Inflammatory macrophage treated with lipopolysaccharide for 4 hours (primary cell): ENCODE measurements at places on chromosomes 6 and 20.

DNA sequence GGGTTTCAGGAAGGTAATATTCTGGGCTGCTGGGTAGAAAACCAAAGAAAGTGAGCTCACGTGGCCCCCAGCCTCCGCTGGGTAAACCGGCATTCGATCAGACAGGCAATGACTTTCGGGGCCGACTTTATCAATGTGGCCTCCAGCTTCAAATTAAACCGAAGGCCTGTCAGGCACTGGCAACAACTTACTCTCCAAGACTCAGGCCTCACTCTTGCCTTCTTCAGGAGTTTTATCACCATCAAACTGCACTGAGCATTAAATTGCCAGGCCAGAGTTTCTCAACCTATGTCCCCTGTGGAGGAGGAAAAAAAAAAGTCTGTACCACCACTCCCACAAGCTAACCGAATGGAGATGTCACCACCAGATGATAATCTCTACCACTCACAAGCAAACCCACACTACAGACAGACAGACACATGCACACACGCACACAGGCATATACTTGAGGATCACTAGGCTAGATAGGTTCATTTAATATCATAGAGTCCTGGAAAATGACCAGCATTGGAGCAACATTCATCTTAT, 1.1 kb upstream of the MBOAT1 start:
- peak; percentile 39 for DNase-seq

- no peak for DNase-seq
Measured at GRCh38 chr6:31763619-31763940, 1.1 kb downstream of the SAPCD1 start.

DNA sequence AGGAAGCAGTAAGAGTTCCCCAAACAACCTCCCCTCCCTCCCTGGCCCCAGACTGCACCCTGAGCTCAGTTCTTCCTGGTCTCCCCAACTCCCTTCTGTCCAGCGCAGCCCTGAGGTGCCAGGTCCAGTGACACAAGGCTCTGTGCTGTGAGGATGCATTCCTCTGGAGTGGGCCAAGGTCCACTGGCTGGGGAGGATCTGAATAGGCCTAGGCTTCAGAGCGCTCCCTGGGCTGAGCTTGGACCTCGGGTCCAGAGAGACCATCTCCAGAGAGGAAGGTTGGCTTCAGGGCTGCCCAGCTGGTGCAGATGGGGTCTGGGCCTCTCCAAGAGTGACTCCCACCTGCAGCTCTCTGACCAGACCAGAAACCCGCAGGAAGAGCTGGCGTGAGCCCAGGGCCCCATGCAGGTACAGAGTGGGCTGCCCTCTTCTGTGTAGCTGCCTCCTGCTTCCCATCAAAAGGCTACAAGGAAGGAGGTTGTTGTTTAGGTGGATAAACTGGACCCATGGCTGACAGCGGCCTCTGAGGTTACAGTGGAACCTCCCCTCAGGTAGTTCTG, 52.3 kb upstream of the MLN start:
- DNase-seq: no peak

- DNase-seq: peak; percentile 81
Measured at GRCh38 chr6:142942805-142943227, 2.2 kb downstream of the HIVEP2 start.

DNA sequence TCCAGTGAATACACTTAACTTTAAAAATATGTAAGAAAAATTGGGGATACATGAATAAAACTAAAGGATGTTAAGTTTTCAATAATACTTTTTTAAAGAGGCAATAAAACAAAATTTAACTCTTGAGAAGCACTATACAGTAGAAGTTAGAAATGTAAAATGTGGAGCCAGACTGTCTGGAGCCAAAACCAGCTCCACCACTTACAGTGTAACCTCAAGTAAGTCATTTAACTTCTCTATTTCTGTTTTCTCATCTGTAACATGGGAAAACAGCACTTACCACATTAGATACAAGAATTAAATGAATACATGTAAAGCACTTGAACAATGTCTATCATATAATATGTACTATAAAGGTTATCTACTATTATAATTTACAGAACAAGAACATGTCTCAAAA, 6.7 kb downstream of the ATG5 start:
- peak; percentile 11 for DNase-seq

DNA sequence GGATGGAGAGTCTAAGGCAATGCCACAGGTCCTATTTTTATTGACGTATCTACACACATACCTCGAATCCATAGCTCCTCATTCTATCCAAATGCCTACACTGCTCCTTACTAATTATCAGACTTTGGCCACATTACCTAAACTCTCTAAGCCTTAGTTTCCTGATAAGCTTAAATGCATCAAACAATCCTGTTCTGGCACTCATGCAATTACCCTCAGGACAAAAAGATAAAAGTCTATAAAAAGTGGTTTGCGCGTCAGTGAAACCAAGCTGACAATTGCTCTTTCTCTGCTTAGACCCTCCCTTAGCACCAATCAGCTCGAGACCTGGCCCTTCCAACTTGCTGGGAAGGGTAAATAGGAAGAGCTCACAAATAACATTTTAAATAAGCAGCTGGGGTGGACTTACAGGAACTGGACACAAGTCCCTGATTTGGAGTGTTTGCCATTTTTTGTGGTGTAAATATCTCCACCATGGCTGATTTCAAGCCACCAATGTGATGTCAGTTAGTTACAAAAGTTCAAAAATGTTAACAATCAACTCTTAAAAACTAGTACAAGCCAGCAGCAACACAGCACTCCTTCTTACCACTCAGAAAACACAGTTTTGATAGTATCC, 7.2 kb upstream of the PLEKHG1 start:
- no peak for DNase-seq

DNA sequence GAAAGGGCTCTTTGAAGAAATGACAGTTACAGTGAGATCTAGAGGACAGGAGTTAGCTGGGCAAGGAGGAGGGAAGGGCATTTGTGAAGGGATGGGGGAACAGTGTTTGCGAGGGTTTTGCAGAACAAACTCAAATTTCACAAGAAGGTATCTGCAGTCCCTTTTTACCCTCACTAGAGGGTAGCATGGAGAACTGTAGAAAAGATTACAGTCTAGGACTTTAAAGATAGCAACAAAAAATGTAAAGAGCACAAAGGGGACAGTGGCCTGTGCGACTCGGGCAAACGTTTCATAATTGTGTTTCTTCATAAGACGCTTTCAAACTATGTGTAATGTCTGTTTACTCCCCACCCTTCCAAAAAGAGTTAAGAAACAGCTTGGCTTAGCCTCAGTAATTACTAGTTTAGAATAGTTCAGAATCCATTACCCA, 21.2 kb upstream of the ASXL1 start:
- DNase-seq: peak; percentile 89

- no peak for DNase-seq
Measured at GRCh38 chr6:168873278-168874190, 380.1 kb downstream of the THBS2 start.

- DNase-seq: peak; percentile 79
Measured at GRCh38 chr6:156828280-156828703, 51.1 kb downstream of the ARID1B start.

DNA sequence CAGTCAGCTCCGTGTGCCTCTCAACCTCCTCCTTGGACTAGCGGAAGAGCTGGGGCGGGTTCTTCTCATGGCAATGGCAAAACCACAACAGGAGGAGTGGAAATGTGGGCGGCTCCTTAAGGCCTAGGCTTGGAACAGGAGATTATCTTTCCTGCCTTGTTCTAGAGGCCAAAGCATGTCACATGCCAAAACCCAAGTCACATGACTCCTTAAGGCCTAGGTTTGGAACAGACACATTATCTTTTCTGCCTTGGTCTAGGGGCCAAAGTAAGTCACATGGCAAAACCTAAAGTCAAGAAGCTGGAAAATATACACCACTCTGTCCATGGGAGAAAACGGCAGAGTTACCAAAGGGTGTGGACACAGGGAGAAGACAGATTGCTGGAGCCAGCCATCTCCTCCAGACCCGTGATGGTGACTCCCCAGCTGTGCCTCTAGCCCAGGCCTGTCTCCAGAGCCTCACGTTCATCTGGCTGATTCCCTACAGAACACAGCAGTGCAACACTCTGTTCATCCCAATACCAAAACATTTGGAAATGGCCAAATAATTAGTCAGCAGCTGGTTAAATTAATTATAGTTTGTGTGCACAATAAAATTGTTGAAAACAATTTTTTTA, 34.2 kb downstream of the ANKRD60 start:
- no peak for DNase-seq

- DNase-seq: peak; percentile 32
Measured at GRCh38 chr20:16801919-16802651, 53.9 kb downstream of the OTOR start.

DNA sequence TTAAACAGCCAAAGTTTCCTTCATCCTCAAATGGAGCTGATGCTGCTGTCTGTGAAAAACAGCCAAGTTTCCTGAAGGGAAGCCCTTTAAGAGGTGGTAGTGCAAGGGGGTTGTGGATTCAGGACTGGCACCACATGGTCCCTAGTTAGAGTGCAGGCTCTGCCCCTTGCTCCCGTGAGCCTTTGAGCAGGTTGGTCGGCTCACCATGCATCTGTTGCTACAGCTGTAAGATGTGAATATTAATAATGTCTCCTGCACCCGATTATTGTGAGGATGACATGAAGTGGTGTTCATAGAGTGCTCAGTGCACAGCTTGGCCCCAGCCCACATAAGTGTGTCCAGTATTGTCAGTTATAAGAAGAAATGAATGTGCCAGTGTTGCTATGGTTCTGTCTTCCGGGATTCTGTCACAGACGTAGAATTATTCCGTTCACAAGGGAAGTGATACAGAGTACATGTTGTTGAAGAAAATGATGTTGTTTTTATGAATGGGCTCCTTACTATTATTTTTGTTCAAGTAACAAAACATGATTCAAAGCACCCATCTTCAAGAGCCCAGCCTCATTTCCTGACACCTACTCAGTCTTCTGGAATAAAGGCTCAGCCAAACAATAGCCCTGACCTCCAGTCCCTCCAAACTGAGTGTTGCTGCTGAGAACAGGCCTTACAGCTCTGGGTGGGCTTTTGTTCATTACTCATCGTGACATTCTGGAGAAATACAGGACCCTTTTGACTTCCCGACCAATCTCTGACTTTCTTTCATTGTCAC, 2.9 kb upstream of the PKIG start:
- DNase-seq: no peak

DNA sequence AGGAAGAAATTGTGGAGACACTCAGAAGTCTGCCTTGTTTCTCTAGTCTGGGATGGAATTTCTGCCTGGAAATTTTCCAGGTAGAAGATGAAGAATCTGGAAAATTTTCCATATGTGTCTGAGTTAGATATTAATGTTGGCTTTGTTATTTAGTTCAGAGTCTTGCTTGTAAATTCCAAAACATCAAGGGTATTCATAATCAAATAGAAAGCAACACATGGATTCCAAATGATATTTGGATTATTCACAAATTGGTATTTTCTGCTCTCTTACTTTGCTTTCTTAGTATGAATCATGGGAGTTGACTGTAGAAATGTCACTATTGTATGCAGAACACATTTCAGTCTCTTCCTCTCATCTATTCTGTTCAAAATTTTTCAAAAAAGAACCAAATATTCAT, 116.0 kb downstream of the GRIK2 start:
- DNase-seq: no peak

GRCh38 chr6:107750176-107750797, 73.8 kb downstream of the SCML4 start:
- DNase-seq: peak; percentile 27

GRCh38 chr6:1385129-1386037, 4.0 kb upstream of the FOXF2 start:
- DNase-seq: no peak

GRCh38 chr20:17870086-17870740, 98.4 kb downstream of the SNX5 start:
- no peak for DNase-seq

DNA sequence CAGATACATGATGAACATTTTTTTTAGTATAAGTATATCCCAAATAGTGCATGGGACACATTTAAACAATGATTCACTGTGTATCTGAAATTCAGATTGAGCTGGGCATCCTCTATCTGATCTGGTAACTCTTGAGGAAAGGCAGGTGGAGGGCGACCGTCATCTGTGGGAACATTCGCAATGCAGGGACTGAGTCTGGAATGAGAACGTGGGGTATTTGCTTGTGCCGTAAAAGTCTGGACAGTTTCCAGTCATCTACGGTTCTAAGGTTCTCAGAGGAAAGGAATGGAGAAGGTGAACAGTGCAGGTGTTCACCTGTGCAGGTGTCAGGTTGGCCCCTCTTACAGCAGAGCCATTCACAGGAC, 22.6 kb downstream of the CTCFL start:
- DNase-seq: no peak

GRCh38 chr6:37051138-37052026, 45.9 kb downstream of the FGD2 start:
- peak; percentile 87 for DNase-seq

DNA sequence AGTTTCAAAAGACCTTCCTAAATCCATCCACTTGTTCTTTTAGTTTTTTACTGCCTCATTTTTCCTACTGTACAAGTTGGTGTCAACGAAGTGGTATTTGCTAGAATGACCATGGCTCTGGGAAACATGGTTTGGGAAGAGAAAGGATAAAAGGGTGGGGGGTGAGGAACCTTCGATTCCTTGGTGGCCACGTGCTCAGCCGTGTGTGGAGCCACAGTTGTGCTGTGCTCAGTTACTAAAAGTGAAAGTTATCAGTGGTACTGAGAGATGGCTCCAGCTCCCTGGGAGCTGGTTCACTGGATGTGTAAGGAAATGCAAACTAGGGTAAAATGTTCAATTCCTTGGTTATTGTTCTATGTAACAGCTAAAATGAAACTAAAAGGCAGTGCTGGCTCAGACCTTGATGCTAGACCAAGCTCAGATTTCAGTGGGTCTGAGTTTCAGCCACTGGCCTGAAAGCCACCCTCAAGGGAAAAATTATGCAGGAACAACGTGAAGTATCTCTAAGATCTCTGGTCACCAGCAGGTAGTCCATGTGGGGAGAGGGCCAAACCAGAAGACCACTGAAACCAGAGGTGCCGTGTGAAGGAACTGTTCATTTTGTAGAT, 7.4 kb upstream of the SLC22A2 start:
- DNase-seq: no peak

DNA sequence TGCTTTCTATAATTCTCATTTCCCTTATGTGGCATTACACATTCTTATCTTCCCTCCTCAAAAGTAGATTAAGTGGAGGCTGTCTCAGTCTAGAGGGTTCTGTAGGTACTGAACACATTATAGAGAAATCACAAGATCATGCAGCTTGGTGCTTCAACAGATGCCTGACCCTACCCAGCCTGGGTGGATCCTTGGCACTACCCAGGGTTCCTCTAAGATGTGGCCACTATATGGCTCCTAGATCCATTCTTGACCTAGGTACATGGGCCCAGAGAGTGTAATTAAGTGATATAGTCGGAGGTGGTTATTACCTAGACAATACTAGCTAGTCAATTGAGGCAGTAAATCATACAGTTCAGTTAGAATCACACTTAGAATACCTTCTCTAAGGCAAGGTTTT, 213.9 kb downstream of the AKAP7 start:
- DNase-seq: no peak

DNA sequence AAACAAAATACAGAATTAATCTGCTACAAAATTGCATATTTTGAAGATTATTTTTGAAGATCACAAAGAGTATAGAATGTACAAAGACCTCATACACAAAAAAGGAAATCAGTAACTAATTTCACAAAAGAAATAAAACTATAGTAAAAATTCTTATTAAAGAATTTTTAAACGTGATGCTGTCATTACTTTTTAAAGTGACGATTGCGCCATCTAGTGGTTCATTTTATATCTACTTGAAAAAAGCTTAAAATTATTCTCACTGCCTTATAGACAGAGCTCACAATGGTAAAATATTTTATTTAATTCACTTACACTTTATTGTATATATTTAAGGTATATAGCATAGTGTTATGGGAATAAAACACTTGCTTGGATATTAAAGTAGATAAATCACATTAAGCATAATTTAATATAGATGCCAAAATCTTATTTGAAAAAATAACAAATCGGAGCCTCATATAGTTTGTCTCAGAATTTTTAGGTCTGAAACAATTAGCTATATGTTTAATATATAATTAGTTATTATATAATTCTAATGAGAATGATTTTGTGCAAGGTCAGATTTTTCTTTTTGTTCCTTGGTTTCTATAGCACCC, 128.8 kb downstream of the PHF3 start:
- DNase-seq: peak; percentile 58
